ENCODE measurements at places on chromosomes 16 and 17. TPM values are rescaled to one million over a fixed set of nuclear protein-coding genes. Genes with fewer than 3 reads are reported as not detected.
A peak's percentile ranks its signal among the peaks of the same experiment; 100 is the strongest.

SHISA6 gene
- total RNA-seq, result not detected

ERN2 gene
- not detected for total RNA-seq

DNA sequence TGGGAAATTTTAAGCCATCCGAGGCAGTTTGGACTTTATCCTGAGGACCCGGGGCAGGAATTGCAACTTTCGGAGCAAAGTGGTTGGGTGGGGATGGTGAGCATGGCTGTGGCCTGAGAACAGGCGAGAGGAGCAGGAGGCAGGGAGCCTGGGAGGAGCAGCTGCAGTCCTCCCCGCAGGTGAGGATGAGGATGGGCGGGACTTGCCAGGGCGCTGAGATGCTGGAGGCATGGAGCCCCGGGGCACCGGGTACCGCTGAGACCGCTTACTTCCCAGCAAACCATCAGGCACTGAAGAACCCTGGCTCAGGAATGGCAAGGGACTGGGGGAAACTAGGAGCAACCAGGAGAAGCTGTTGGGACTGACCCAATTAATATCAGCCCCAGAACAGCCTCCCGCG, 210.8 kb downstream of the GSG1L start:
- peaks cover 27% of the 10 kb centered on the region for H3K27me3 ChIP-seq
- no peaks in the 10 kb centered on the region for H3K4me1 ChIP-seq
- no peak overlapping the region for H3K27ac ChIP-seq

VMO1 gene
- not detected for total RNA-seq

- no peak for DNase-seq
- H3K4me1 ChIP-seq, result no peaks in the 10 kb centered on the region
- H3K27ac ChIP-seq, result no peak overlapping the region
- H3K4me3 ChIP-seq, result no peak overlapping the region
These were observed 199.4 kb downstream of the PHKB start for GRCh38 chr16:47660540-47660939.

KRTAP4-3 gene
- total RNA-seq, result not detected

DNA sequence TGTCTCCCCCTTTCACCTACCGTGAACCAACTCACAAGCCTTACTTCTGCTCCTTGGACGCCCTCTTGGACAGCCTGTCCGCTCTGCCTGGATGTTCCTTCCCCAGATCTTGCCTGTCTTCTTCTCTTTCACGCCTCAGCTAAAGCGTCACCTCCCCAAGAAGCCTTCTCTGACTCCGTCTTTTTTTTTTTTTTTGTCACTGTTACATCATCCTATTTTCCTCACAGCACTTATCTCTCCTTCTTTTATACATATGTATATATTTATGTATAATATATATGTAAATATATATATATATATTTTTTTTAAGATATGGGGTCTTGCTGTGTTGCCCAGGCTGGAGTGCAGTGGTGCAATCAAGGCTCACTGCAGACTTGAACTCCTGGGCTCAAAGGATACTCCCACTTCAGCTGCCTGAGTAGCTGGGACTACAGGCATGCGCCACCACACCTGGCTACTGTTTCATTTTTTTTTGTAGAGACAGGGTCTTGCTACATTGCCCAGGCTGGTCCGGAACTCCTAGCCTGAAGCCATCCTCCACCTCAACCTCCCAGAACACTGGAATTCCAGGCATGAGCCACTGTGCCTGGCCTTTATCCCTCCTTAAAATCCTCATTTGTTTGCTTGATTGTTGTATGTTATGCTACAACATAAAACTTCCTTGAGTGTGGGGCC, 16.5 kb upstream of the AKTIP start:
- H3K36me3 ChIP-seq, result peaks cover 9% of the 10 kb centered on the region
- peak overlapping the region; percentile 79 for H3K4me3 ChIP-seq
- H3K27me3 ChIP-seq, result peaks cover 4% of the 10 kb centered on the region

GRCh38 chr17:64529221-64529620, 22.4 kb downstream of the CEP95 start:
- no peak overlapping the region for H3K4me3 ChIP-seq
- no peaks in the 10 kb centered on the region for H3K27me3 ChIP-seq
- H3K27ac ChIP-seq, result no peak overlapping the region
- H3K4me1 ChIP-seq, result peaks cover 2% of the 10 kb centered on the region
- DNase-seq, result no peak

RGS9 gene
- 3.5 TPM for total RNA-seq

DNA sequence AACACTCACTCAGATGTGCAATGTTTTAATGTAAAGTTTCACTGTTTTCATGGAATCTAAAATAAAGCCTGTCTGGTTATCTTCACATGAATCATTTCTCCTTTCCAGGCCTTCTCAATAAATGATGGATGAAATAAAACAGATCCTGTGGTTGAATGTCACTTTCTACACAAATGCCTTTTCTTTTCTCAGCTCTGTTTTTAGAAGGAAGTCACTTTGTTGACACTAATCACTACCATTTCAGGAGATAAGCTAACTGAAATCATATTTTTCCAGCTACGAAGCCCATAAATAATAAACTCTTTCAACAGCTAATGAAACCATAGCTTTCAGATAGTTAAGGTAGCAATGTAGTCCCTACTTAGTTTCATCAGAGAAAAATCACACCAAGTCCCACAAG, 17.9 kb downstream of the NME2 start:
- H3K36me3 ChIP-seq, result peaks cover 14% of the 10 kb centered on the region
- H3K27me3 ChIP-seq, result no peaks in the 10 kb centered on the region
- no peak for DNase-seq
- no peak overlapping the region for H3K27ac ChIP-seq
- no peaks in the 10 kb centered on the region for H3K4me1 ChIP-seq

GRCh38 chr16:83992624-83993023, 24.6 kb downstream of the NECAB2 start:
- peaks cover 36% of the 10 kb centered on the region for H3K27me3 ChIP-seq
- DNase-seq, result no peak
- no peak overlapping the region for H3K27ac ChIP-seq
- H3K4me3 ChIP-seq, result no peak overlapping the region
- H3K36me3 ChIP-seq, result no peaks in the 10 kb centered on the region
- no peaks in the 10 kb centered on the region for H3K4me1 ChIP-seq

GRCh38 chr16:66326991-66327513, 39.4 kb upstream of the CDH5 start:
- H3K27ac ChIP-seq, result no peak overlapping the region
- no peaks in the 10 kb centered on the region for H3K36me3 ChIP-seq
- DNase-seq, result no peak
- H3K4me1 ChIP-seq, result no peaks in the 10 kb centered on the region

All from activated naive CD8-positive, alpha-beta T cell treated with anti-CD3 and anti-CD28 coated beads, Interleukin-2, amount 10 ng/mL, durations not matched to agents 7 days and 5 days (primary cell).